NCI-H2081 (cell line): ENCODE measurements at places on chromosomes 7 and 10.

DNA sequence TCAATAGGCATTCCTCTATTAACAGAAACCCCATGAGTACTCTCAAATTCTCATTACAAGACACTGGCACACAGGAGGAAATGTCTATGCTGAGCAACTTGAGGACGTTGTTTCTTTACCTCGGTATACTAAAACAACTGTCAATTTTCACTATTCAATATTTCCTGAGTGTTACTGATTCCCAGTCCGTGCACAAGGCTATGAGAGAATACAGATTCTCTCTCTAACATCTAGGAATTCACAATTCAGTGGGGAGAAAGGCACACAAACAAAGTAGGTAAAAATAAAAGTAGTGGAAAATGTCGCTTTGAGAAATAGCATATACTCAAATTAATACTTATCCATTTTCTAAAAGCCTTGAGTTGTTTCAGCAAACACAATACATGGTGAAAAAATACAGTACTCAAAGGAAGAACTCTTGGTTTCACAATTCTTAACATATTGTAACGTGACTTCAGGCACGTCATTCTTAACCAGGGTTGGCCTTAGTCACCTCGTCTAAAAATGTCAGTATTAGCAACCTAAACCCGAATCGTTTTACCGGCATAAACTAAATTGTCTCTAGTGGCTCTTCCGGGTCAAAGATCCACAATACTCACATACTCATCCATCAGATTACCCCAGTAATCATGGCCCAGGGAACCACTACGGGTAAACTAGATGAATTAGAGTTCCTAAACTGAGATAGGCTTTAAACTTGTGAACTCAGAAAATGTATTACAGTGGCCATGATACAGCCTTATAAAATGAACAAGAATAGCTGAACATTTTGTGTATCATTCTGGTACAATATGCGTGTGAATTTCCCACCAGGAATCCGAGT, 1.5 kb downstream of the IPMK start:
- no peak for DNase-seq

- DNase-seq, result peak; percentile 30
Observed at GRCh38 chr10:119416855-119417254, 125.7 kb downstream of the RGS10 start.

GRCh38 chr10:28072573-28072972, 73.7 kb upstream of the ODAD2 start:
- DNase-seq, result no peak

GRCh38 chr10:598415-599170, 90.9 kb downstream of the DIP2C start:
- DNase-seq, result no peak

DNA sequence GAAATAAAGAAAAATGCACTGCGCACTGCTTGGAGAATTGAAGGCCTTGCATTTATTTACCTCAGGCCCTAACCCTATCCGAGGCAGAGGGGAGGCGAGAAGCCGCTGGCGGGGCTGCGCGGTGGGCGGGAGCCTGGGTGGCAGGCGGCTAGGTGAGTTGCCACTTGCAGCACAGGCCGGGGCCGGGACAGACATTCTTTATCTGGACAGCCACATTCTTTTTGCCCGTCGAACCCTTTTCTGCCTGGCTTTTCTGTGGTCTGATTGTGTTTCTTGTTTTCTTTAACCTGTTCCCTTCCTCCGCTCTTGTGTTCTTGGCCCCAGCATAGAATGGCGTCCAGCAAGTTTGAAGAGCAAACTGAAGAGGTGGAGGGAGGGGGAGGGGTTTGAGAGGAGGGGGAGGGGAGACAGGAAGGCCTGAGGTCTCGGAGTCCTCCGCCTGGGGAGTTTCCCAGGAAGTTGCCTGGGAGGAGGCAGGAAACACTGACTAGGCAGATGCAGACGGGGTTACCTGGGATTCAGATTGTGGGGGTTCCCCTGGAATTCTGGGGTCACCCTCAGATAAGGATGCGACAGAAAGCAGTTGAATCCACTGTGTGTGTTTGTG, 5.1 kb downstream of the SHH start:
- DNase-seq, result no peak

DNA sequence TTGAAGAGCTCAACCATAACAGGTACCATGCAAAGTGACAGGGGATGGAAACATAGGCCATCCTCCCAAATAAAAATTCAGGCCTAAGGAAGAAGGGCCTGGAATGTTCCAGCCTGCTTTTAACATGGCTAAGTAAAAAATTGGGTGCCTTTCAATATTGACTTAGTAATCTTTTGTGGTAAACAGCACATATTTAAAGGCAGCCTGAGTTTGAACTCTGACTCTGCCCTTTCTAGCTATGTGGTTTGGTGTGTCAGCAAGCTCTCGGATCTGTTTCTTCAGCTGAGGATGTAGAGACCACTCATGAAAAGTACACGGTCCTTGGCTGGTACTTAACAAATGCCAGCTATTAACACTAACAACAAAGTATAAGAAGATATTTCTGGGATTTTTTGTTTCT, 191.8 kb upstream of the CDCA7L start:
- no peak for DNase-seq

GRCh38 chr10:1852841-1853240, 115.5 kb upstream of the ADARB2 start:
- no peak for DNase-seq

DNA sequence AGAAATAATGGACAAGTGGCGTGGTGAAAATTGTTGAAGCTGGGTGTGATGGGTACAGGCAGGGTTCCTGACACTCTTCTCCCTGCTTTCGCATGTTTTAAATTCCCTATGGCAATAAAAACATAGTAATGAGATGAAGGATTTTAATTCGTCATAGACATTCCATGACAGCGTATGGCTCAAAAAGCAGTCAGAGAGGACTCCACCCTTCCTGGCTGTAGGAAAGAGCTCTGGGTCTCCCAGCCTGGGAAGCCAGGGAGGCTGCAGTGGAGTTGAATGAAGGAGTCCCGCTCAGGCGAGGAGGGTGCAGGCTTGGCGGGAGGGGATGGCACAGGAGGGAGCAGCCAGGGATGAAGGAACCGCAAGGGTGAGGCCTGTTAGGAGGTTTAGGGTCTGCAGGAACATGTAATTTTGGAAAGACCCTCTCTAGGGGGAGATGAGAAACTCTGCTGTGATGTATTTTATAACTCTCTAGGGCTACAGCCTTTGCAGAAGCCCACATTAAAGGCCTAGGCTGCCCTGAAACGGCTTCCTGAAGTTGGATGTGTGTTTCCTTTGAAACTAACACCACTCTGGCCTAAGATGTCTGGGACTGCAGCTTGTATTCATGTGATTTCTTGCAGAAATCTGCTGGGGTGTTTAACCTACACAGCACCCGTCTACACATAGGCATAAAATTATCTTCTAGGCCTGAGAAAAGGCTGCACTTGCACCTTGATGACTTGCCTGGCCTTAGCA, 7.6 kb upstream of the LARP4B start:
- no peak for DNase-seq

DNA sequence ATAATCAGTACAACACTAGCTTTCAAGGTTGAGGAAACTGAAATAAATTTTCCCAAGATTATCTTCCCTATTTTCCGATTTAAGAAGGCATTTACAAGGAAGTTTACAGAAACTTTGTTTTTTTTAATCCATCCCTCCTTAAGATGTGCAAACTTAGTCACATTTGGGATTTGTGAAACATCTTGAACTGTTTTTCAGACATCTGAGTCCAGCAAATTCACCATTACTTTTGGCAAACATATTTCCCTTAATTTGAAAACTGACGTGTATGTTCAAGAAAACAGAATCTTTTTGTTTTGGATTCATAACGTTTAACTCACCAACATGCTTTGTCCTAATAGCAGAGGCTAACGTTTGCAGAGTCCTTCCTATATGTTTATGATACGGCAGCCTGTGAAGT, 19.5 kb downstream of the GLI3 start:
- no peak for DNase-seq

- no peak for DNase-seq
Observed at GRCh38 chr7:157006205-157006747, 4.2 kb downstream of the MNX1 start.

DNA sequence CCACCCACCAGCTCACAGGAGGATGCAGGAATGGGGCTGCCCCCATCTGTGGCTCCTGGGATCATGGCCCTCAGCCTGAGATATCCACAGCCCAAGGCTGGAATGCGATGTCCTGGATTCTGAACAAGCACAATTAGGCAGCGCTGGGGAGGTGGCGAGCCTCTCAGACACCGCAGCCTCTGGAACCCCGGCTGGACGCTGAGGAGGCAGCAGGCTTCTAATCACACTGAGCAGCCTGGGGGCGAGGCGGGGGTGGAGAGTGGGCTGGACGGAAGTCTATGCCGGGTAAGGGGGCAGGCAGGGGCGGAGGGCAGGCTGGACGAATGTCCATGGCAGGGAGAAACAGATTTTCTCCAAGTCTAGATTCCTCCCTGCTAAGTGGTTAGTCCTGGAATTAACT, 56.4 kb downstream of the DPYSL4 start:
- no peak for DNase-seq

GRCh38 chr7:28082071-28082470, 98.5 kb downstream of the JAZF1 start:
- DNase-seq, result no peak

DNA sequence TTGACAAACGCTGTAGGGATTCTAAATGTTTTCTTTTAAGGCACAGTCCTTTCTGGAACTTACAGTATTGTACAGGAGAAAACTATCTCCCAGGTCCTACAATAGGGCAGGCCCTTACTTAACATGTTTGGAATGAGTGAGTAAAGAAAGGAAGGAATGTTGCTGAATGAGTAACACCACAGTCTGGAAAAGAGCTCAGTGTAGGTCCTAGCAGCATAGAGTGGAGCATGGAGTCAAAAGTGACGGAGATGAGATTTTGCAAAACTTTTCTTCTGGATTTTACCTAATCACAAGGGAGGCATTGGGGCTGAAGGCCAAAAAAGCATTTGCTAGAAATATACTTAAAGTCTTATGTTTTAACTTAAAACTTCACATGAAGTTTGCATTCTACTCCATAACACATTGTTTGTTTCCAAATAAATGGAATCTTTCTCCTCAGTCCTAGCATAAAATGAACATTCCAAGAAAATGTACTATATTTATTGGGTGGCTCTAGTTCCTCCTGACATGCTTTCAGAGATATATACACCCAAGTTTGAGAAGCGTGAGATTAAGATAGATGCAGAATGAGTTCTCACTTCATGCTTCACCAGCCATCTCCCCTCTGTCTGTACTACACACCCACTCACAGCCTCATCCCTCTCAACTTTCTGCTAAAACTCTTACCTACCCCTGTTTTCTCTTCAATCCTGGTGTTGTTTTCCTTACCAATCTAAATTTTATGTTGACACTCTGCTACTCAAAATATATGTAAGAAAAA, 20.2 kb upstream of the ADD3 start:
- DNase-seq, result no peak

GRCh38 chr10:77043420-77043763, 594.2 kb downstream of the KCNMA1 start:
- DNase-seq, result no peak

DNA sequence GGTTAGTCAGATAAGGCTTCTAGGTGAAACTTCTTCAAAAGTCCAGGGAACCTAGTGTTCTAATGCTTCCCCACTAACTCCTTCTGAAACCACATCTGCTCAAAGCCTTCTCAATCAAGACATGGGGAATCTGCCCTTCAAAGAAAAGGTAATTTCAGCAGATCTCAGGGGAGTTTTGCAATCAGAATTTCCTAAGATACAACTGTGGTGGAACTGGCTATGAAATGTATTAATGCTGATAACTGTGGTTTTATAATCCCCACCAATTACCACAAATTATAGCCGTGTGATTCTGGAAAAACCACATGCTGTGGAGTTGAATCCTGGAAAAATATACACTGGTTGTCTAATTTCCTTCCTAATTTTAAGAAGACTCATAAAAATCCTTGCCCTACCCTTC, 233.8 kb downstream of the SORCS1 start:
- no peak for DNase-seq

DNA sequence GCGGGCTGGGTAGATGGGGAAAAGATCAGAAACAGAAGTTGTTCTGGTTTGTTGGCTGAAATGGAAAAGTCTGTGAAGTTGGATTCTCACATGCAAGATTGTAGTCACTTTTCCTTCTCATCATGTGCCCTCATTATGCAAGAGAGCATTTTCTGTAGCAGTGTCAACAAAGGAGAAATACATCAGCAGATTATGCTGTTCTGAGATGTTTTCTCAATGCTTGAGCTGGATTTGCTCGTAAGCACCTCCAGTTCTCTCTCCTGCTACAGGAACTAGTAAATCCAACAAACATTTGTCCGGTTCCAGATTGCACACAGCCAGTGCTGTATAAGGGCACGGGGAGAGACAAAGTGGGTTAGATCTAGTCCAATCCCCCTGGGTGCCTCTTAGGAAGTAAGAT, 90.0 kb downstream of the GATA3 start:
- no peak for DNase-seq

- DNase-seq, result no peak
Observed at GRCh38 chr7:110573862-110574528, 516.9 kb upstream of the LRRN3 start.

DNA sequence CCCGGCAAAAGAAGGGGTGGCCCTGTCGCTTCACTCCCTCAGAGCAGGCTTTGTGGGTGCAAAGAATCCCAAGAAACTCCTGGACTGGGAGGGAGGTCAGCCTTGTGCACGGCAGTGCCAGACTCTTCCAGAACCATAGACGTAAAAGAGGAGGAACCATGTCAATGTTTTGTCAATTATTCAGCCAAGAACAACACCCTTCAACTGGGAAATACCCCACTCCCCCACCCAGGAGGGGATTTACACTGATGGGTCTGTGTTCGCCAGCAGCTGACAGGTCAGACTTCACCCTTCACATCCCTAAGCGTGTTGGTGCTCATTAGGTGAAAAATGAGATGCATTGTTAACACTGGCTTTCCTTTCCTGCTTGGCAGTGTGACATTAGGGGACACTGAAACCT, 116.8 kb upstream of the BMPER start:
- no peak for DNase-seq

- no peak for DNase-seq
Observed at GRCh38 chr7:98244871-98245270, 7.2 kb downstream of the TECPR1 start.

GRCh38 chr7:37770838-37771237, 77.6 kb upstream of the NME8 start:
- no peak for DNase-seq

- DNase-seq, result no peak
Observed at GRCh38 chr10:131635564-131636015, 265.2 kb upstream of the PPP2R2D start.

DNA sequence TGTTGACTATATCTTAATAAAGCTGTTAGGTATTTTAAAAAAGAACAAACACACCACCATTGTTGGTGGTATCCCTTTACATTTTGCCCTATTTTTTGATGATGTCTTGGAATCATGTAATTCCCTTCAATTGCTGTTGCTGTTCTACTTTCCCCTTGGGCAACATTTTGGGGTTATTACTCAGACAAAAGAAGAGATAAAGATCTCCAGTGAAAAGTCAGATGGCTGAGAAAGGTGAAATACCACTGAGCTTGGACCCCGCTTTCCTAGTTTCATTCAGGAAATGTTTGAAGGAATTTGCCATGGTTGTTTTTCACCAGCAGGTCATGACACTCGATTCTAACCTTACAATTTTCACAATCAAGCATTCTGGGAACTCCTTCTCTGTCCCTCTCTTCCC, 84.6 kb downstream of the MACC1 start:
- DNase-seq, result no peak
